Activated effector memory CD4-positive, alpha-beta T cell treated with Interleukin-2 at 50 U/mL for 16 hours (primary cell): ENCODE measurements at places on chromosomes 2 and 18.

GRCh38 chr2:134177351-134177931 is 76.4 kb upstream of the MGAT5 start:
- no peak for DNase-seq

GRCh38 chr2:157748371-157749142 is 119.9 kb upstream of the ACVR1C start:
- DNase-seq: no peak

DNA sequence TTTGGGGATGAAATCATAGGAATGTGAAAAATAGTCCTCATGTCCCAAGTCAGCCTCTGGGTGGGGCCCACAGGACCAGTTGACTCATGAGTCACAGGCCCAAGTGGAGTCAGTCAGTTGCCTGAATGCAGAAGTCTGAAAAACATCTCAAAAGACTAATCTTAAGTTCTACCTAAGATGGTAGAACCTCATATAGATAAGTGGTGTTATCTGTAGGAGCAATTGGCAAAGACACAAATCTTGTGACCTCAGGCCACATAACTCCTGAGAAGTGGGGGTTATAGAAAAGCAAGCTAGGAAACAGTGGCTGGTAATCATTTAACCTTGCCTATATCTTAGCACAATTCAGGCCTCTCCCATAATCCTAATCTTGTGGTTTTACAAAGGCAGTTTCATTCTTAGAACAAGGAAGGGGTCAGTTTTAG is 257.1 kb upstream of the SPOPL start:
- DNase-seq: no peak

DNA sequence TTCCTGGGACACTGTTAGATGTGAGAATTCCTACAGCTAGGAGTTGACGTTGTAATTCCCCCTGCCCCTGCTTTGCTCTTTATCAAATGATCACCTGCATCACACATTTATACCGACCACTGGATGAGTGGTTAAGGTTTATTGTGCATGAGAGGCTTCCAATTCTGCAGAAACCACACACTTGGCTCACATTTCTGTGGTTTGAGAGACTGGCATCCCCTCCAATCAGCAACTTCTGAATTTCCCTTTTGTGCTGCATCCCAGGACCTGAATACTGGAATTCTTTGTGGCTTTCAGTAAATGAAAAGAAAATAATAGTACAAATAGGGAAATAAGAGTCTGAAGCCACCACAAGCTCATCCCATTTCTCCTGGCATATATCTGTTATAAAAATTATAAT is 628.7 kb upstream of the PIK3C3 start:
- no peak for DNase-seq

DNA sequence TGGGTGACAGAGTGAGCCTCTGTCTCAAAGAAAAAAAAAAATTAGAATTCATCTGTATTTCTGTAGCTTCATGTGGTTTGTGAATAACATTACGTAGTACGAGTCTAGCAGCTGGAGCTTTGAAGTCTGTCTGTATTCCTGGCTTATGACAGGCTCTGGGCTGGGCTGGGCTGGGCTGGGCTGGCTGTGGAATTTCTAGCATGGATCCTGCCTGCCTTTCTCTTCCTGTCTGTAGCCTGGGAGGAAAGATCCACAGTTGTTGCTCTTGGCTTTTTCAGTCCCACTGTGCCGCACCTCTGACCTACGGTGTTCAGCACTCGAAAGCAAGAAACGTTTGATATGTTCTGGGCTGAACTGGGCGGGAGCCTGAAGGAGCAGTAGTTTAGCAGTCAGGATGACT is 55.4 kb downstream of the BOLA3 start:
- DNase-seq: no peak

DNA sequence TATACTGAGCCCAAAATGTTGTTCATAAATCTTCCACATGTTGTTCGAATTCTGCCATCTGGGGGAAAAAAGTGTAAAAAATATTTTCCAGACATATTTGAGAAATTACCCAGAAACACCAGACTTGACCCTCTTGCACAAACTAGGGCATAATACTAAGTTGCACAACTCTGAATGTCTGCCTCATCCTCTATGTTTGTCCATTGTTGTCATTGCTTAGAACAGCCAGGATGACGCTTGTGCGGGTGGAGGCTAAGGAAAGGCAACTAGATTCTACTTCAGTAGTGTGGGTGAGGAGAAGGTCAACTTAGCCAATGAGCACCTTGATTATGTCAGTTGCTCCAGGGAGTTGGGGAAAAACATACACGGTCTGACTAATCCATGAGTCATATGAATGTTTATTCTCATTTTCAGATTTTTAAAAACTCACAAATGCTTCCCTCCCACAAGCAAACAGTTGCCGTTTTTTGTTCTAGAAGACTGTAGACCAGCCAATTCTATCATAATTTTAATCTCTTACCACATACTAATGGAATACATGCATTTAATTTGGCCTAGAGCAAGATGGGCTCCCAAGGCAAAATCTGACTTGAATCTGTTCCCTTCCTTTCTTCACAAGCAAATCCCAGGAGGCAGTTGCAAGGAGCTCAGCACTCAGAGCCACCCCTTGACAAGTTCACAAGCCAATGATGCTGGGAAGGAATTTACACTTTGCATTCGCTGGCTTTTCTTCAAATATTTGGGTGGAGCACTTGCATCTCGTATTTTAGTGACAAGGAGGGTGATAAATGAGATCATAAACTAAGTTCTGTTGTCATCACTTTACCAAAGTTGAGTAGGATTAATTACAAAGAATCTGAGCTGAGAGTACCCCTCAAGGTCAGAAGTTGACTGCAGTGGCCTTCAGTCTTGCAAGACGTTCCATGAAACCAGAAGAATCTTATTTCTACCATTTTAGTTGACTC is 163.2 kb upstream of the TWIST2 start:
- no peak for DNase-seq

- DNase-seq: no peak
These were observed 22.3 kb downstream of the IL37 start for GRCh38 chr2:112933261-112933660.

GRCh38 chr2:25227576-25227975 is 59.2 kb upstream of the POMC start:
- DNase-seq: no peak

DNA sequence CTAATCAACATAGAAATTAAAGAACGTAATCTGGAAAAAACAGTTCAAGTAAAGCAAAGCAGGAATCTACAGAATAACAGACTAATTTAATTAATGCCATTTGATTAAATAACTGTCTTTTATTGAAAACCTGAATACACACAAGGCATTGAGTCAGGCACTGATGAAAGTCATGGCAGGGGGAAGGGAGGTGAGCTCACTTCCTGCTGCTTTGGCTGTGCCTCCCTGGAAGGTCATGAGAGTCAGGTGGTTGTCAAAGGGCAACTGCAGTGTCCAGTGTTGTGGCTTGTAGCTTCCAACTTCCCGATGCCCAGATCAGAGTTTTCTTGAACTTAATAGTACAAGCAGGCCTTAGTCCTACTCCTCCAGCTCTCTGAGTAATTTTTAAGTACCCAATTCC is 180.9 kb downstream of the PID1 start:
- no peak for DNase-seq

GRCh38 chr2:147197754-147198483 is 646.9 kb upstream of the ACVR2A start:
- no peak for DNase-seq

DNA sequence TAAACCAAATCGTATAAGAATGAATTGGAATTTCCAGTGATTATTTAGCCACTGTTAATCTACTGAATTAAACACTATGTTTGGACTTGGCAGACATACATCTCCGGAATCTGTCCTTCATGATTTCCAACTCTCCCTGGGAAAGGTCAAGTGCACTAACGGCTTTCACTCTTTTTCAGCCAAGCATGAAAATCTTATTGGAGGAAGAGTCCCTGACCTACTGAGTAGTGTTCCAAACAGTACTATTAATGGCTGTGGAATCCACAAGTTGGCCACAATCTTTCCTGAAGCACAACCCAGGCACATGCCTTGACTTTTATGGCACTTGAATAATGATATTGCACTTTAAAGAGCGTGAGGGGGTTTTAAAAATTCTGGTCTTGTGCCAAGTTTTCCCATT is 318.9 kb upstream of the RND3 start:
- no peak for DNase-seq

- DNase-seq: no peak
These were observed 147.8 kb upstream of the MAP3K20 start for GRCh38 chr2:172927641-172928357.

DNA sequence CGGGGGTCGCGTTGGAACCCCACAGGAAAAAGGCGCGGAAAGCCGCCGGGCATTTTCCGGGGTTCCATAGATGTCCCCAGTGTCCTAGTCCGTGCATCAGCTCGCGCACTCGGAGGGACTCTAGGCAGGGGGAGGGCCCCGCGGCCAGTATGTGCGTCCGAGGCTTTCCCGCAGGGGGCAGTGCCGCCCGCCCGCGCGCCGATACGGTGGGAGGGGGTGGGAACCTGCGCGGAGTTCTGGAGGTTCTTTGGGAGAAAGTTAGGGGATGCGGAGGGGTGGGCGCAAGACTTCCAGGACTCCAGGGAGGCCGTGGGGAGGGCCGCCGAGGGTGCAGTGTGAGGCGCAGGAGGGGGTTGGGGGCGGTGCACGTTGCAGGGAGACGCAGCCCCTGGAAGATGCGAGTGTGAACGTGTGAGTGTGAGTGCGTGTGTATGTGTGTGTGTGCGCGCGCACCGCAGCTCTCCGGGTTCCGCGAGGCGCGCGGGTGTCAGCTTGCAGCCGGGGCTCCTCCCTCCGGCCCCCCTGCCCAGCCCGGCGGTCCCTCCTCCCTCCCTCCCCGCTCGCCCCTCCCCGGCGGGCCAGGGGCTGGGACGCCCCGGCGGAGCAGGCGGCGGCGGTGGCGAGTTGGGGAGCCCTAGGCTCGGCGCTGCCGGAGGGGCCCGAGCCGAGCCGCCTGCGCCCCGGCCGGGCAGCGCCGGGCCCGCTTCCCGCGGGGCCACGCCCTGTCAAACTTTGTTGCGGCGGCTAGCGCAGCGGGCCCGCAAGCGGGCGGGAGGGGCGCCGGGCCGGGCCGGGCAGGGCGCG is at the start of gene TCF7L1:
Gene TCF7L1 (plus strand): TSS at position 559 of the 804 bp plus-strand sequence. CDS start 293 bp downstream, outside the sequence.
- DNase-seq: peak; percentile 5

- no peak for DNase-seq
These were observed 12.4 kb downstream of the ADRA2B start for GRCh38 chr2:96103761-96104486.

DNA sequence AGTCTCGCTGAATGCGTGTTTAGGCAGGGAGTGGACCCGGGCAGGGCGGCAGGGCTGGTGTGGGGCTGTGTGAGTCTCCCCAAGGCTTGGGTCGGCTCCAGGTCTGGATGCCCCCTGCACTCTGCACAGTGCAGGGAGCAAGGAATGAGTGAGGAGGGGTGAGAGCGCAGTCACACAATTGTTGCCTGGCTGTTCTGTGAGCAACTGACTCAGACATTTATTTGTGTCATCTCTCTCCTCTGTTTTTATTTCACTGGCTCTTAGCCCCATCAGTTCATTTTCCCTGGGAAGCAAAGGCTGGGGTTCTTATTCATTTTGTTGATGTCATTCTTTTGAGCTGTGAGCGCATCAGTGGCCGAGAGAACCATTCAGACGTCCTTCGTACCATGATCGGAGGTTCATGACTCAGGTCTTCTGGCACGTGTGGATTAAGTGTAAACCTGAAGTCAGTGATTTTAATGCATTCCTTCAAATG is 61.1 kb downstream of the GATA6 start:
- DNase-seq: no peak

DNA sequence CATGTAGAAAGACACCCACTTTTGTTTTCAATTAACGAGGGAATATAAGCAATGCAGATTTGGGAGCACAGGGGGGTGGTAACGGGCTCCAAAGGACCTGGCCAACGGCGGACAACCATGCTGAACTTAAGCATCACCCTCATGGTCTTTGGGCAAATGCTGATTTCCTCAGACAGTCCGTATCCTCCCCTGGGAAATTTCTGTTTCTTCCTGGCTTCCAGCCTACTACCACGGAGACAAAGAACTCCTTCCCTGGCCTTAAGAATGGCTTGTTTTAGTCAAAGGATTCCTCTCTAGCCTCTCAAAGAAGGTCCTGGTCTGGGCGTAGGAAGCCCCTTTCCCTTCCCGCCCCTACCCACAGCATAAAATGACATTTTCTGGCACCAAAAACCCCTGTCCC is 34.3 kb downstream of the EN1 start:
- DNase-seq: no peak

GRCh38 chr2:8141079-8141707 is 540.7 kb upstream of the ID2 start:
- no peak for DNase-seq

GRCh38 chr2:190534310-190535120 is at the start of gene NEMP2:
Gene NEMP2 (minus strand): TSS chr2:190534722. CDS start chr2:190534655, 67 bp downstream.
- DNase-seq: peak; percentile 76

- DNase-seq: no peak
These were observed 159.6 kb downstream of the MGAT5 start for GRCh38 chr2:134413430-134413829.

GRCh38 chr18:23857756-23858155 is 156.8 kb upstream of the TTC39C start:
- DNase-seq: no peak

DNA sequence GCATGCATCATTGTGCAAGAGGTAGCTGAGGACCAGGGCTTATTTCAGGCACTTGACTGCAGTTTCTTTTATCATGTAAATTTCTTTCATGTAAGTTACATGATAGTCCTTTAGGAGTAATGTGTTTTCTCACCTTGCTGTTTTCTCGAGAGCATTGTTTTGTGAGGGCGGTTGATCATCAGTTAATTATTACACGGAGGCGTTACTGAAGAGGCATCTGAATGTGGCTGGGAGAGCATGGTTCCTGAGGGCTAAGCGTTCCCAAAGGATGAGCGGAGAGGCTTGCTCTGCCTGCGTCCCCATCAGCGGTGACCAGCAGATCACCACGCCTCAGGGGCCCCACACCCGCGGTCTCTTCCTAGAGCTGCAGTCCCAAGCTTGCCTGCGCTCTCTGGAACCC is 156.1 kb upstream of the NFATC1 start:
- DNase-seq: no peak

GRCh38 chr2:102046135-102046986 is 54.6 kb downstream of the IL1R2 start:
- no peak for DNase-seq

DNA sequence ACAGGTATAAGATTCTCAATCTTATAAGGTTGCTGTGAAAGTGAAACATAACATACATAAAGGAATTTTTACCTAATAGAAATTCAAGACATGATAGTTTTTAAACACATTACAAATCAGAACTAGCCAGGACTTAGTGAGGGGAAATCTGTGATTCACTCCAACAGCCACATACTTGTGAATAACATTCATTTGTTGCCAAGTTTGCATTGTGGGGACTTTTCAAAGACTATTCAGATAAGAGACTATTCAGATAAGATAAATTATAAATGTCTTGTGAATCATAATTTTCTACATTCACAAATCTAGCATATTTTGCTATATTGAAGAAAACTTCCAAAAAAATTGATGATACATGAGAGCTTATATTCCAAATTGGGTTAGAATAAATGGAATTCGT is 345.3 kb upstream of the CDH20 start:
- DNase-seq: no peak

DNA sequence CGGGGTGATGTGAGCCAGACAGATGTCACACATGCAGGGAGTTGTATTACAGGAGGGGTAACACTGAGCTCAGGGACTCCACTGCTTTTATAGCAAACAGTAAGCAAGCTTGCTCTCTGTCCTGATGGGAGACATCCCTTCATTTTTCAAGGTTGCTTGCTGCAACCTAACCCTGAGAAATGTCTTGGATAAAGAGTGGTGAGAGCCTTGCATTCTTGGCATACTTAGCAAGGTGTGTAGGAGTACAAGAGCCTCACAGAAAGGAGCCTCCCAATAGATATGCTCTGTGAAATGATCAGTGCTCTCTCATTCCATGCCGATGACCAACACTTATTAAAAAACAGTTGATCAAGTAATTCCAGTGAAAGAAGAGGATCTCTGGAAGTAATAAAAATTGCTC is 8.1 kb downstream of the PFN4 start:
- no peak for DNase-seq

- DNase-seq: no peak
These were observed 354.8 kb downstream of the INSIG2 start for GRCh38 chr2:118442996-118443553.
